Fibroblast of skin of left biceps (primary cell): ENCODE measurements at places on chromosomes 1 and 21.

DNA sequence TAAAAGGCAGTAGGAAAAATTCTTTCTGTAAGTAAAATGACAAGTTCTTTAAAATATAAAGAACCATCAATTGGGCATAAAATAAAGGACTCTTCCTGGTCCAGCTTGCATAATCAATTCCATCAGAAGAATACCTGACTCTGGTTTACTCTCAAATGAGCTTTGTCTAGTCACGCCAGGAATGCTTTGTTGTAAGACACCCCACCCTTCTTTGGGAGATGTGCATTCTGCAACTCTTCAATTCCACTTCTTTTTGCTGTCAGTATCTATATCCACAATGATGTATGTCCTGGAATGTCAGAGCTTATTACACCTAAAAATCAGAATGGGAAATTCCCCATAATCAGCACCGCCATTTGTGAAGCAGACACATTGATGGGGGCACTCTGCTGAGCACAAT is 76.1 kb downstream of the PTPN14 start:
- no peak for DNase-seq

GRCh38 chr1:201841265-201841912 is 12.4 kb downstream of the IPO9 start:
- DNase-seq = no peak

DNA sequence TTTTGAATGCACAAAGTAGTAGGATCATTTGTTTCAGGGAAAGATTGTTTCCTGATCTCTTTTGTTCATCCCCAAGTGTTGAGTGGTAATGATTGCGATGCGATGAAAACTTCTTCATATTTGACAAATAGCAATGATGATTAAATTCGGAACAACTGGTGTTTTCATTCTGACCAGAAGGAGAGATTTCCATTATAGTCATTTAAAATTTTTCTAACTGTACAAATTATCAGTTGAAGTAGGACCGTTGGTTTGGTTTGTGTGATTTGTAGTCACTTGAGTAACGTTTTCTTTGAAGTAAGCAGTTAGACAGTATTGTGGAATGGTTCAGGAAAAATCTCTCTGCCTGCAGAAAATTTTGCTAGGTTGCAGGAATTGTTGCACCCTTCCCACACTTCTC is 5.9 kb downstream of the NFYC start:
- DNase-seq = no peak

- no peak for DNase-seq
Observed at GRCh38 chr1:26161415-26162219, 2.7 kb downstream of the FAM110D start.

GRCh38 chr1:246569248-246570238 is 3.3 kb downstream of the CNST start:
- DNase-seq = no peak

DNA sequence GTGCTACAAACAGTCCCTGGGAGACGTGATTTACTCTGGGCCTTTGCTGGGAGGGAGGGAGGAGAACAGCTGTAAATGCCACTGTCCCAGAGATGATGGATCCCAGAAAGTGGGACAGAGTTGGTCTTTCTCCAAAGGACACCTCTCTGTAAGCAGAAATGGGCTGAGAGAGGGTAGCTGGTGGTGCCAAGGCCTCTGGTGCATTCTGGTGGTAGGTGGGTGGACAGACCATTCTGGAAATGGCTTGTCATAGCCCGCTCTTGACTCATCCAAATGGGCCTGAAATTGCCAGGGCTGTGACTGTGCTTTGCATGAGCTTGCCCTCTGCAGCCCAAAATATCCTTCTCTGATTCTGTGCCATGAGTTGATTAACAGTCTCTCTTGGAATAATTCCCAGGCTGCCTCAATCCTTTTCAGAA is 36.1 kb downstream of the CCDC185 start:
- DNase-seq = no peak

- no peak for DNase-seq
Observed at GRCh38 chr1:156625436-156626078, 6.3 kb downstream of the HAPLN2 start.

DNA sequence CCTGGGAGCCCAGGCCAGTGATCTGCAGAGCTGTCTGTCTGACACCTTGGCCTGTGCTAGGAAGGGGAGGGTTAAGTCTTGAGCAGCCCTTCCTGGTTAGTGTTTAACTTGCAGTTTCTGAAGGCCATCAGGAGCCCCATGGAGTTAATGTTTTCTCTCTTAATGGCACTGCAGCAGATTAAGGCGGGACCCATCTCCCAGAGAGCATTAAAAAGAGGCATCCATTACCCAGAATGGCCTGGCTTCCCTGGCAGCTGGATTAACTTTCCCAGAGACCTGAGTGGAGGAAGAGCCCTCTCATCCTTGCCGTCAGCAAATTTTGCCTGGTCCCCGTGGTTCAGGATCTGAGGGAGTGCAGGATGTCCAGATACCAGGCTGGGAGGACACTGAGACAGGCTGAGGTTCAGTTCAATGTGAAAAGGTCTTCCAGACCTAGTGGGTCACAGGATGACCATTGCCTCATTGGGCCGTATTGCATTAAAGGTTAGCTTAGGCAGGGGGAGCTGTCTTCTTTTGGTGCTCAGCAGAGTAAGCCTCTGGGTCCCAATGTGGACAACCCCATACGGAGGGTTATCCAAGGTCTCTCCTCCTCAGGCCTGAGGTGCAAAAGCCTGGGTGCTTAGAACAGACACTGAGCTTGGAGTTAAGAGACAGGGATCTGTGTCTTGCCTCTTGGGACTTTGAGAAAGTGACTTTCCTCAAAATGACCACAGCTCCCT is 522.6 kb downstream of the PTPRU start:
- DNase-seq = no peak
